Hematopoietic multipotent progenitor cell treated with erythropoietin and hydrocortisone succinate and interleukin-3 and kit ligand, for 17 days (in vitro differentiated cells): ENCODE measurements at places on chromosomes 1 and 21.

- no peak for DNase-seq
Measured at GRCh38 chr1:228399531-228400236, 7.0 kb downstream of the TRIM11 start.

DNA sequence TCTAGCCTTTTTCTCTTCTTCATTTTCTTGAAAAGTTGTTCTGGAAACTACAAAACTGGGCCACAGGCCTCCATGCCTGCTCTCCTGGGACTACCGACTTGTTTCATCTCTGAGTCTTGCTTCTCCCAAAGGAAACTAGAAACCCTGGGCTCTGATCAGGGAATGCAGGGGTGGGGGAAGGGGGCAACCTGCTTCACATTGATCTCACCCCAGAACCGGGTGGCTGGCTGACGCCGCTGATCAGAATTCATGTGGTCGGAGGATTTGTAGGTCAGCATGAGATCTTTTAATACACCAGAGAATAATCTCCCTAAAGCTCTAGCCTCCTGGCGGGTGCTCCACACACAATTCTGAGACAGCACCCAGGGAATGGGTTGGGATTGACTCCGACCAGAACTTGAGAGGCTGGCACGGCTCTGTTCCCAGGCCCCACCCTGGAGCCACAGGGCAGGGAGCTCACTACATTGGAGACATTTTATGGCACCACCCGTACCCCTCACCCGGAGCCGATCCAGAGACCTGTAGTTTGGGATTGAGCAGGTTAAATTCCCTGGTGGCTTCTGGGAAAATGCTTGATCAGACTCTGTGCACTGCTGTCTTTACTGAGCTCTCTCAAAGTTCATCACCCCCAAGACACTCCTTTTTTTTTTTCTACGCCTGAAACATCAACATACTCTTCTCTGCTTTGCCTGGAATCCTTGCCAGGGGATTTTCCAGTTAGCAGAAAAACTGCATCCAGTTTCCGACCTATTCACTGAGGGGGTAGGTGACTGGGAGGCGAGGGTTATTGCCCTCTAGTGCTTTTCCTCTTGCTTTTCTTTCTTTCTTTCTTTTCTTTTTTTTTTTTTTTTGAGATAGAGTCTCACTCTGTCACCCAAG is 12.2 kb upstream of the ARHGEF10L start:
- no peak for DNase-seq

DNA sequence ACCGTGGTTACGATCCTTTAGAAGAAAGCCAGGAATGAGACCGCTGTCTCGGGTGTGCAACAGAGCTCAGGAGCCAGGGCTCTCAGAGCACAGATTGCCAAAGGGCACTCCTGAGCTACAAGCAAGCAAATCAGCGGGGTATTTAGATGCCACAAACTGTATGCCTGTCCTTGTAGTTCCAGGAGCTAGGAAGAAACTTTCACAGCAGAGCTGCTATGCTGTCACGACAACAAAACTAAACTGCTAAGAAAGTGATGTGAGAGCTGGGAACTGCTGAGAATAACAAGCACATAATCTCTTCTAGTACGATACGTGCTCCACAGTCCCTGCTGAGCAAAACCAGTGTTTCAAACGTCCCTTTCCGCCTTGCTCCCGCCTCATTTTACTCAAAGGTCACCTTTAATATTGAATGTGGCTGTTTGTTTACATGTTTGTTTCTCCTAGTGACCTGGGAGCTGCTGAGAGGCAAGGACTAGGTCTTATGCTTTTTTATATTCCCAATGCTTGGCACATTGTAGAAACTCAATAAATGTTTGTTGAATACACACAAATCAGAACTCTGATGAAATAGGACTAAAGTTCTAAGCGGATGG is 14.7 kb downstream of the GREM2 start:
- no peak for DNase-seq

DNA sequence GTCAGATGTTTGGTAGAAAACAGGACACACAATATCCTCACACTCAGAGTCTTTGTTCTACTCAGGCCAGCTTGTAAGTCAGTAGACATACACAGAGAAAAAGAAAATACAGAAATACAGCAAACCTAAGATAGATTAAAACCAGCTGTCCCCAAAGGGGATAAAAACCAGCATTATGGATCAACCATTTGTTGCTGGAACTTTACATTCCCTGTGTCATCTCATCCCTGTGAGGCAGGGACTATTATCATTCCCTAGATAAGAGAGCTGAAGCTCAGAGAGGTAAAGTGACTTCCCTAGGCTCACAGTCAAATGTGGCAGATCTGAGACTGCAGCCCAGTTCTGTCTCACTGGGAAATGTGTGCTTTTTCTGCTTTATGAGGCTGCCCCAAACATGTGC is 80.7 kb downstream of the DMRTA2 start:
- no peak for DNase-seq

DNA sequence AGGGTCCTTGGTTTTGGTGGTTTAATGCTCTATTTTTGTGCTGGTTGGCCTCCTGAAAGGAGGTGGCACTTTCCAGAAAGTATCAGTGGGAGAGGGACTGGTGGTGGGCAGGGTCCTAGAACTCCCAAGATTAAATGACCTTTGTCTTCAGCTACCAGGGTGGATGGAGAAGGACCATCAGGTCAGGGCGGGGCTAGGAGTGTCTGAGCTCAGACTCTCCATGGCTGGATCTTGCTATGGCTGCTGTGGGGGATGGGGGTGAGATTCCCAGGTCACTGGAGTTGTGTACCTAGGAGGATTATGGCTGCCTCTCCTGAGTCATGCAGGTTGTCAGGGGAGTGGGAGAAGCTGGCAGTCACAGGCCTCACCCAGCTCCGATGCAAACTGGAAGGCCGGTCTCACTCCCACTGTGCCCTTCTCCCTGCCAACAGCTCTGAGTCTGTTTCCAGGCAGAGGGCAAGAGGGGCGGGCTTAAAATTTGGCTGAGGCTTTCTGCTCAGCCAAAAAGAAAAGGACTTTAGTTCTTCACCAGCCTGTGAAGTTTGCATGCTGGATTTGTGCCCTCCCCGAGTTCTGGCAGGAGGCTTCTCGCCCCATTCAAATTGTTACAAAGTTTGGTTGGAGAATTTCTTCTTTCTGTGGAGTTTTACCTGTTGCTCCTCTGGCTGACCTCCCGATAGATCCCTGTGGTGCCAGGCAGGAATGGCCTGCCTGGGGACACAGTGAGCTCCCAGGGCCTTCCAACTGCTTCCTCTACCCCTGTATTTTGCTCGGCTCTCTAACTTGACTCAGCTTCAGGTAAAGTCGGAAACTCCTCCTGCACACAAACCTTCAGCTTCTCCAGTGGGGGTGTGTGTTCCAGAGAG is 13.1 kb upstream of the KYAT3 start:
- DNase-seq = no peak

- no peak for DNase-seq
Measured at GRCh38 chr1:7915826-7916500, 24.7 kb downstream of the TNFRSF9 start.

- no peak for DNase-seq
Measured at GRCh38 chr1:205928317-205928716, 14.9 kb downstream of the SLC26A9 start.

DNA sequence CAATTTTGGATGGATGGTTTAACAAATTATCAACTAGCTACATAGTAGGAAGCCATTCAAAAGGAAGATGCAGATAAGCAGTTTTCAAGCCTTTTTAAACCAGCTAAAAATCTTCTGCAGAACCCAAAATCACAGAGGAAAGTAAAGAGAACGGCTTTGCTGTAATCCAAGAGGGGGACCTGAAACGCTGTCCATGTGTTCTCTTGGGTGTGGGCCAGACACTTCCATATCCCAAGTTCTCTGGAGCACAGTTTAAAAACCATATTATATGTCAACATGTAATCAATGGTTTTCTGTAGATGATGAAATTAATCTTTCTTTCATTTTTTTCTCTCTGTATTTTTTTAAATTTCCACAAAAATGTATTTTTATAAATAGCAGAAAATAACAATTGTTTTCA is 90.5 kb downstream of the SELENOF start:
- no peak for DNase-seq

DNA sequence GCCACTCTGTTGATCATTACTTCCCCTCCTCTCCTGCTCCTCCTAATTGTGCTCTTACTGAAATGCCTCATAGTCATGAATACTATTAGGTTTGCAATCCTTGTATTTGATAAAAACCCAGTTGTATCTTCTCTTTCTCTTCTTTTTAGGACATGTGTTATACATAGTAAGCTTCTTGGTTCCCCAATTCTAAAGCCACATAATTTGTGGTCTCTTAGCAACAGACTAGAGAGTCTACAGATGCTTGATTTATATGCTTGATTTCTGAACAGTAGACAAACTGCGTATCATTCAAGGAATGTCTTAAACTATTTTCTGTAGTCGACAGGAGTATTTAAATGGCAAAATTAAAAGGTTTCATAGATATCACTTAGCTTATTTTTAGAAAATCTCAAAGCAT is 1598.9 kb downstream of the PLA2G4A start:
- no peak for DNase-seq

DNA sequence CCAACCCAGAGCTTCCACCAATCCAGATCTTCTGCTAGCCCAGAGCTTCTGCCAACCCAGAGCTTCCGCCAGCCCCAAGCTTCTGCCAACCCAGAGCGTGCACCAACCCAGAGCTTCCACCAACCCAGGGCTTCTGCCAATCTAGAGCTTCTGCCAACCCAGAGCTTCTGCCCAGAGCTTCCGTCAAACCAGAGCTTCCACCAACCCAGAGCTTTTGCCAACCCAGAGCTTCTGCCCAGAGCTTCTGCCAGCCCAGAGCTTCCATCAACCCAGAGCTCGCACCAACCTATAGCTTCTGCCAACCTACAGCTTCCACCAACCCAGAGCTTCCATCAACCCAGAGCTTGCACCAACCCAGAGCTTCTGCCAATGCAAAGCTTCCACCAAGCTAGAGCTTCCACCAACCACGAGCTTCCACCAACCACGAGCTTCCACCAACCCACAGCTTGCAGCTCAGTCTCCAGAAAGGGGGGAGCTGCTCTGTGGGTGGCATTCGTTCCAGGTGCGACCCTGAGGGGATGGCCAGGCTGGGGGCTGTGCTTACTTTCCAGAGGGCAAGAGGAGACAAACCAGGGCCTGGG is 23.8 kb downstream of the CRYAA start:
- no peak for DNase-seq

DNA sequence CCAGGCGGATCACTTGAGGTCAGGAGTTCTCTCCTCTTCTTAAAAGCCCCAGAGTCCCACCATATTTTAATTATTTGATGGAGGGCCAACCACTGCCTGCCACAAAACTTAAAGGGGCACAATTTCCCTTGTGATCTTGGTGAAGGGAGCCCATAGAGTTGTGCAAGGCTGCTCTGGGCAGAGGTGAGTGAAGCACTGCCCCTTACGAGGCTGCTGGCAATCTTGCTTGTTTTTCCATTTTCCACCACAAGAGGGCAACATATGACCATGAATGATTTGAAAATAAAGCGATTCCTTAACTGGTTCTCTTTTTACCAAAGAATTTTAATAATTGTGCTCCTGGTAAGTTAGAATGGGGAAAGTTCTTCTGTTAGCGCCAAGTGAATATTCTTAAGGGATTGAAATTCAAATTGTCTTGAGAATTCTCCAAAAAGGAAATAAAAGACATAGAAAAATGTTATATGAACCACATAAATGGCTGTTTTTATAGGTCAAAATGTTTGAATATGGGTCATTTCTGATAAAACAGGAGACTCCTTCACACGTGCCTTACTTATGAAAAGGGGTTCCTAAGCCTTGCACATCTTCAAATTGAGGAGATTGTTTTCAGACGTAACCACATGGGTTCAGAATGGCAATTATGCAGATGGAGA is 22.7 kb downstream of the PGM1 start:
- DNase-seq = peak; percentile 72

DNA sequence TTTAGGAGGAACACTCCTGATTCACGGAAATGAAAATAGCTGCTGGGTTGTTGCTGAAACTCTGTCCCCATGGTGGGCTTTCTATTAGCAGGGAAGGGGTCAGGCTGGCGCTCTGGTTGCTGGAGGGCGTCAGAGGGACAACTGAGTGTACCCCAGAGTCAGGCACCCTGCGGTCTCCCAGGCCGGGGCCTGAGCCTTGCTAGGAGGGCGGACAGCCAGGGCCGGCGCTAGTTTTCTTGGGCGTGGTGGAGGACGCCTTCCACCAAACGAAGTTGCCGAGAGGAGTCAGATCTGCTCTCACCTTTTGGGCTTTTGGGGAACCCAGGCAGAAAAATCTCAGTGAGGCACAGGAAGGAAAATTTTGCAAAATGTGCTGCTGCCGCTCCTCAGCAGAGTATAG is 54.8 kb downstream of the NGF start:
- DNase-seq = no peak

DNA sequence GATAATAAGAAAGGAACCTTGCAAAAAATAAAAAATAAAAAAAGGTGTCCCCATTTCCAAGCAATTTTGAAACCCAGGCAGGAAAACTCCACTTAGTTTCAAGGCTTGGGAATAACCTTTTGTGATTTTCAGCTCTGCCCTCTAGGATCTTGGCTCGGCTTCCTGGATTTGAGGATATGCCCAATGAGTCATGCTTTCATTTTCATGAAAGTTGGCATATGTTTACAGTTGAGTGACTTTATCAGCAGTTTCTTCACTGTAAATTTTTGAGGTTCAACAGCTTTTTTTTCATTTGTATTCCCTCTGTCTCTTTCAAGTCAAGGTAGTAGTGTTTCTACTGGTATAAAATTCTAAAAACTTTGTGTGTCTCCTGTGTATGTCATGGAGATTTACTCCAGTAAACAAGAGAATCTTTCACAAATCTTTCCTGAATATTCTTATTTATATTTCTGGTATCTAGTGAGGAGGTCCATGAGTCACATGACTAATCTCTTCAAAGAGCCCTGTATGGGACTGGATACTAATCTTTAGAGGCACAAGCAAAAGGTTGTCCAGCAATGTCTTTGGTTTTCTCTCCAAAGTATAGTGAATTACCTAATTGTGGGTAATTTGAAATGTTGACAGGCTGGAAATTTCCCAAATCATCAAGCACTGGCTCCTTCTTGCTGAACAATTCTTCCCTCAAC is 335.3 kb downstream of the BRINP2 start:
- DNase-seq = no peak

GRCh38 chr1:243917863-243918565 is 68.0 kb upstream of the AKT3 start:
- DNase-seq = no peak
